ENCODE measurements at places on chromosomes 13 and 19.

DNA sequence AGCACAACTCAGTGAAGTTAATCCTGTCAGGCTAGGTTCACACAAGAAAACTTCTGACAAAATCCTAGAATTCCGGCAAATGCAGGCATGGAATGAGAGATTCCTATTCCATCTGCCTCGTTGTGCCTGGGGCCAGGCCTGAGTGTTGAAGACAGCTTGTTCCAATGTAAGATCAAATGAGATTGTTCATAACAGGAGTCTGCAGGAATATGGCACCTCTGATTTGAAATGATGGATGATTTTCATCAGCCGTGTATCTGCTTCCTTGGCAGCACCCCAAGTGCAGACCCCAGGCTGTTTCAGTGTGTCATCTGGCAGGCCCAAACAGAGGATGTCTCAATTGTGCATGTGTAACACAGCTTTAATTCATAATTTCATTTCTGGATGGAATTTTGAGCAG, 35.3 kb upstream of the SACS start:
- DNase-seq: no peak

GRCh38 chr13:74025369-74025768, 108.8 kb downstream of the KLF12 start:
- DNase-seq: no peak

DNA sequence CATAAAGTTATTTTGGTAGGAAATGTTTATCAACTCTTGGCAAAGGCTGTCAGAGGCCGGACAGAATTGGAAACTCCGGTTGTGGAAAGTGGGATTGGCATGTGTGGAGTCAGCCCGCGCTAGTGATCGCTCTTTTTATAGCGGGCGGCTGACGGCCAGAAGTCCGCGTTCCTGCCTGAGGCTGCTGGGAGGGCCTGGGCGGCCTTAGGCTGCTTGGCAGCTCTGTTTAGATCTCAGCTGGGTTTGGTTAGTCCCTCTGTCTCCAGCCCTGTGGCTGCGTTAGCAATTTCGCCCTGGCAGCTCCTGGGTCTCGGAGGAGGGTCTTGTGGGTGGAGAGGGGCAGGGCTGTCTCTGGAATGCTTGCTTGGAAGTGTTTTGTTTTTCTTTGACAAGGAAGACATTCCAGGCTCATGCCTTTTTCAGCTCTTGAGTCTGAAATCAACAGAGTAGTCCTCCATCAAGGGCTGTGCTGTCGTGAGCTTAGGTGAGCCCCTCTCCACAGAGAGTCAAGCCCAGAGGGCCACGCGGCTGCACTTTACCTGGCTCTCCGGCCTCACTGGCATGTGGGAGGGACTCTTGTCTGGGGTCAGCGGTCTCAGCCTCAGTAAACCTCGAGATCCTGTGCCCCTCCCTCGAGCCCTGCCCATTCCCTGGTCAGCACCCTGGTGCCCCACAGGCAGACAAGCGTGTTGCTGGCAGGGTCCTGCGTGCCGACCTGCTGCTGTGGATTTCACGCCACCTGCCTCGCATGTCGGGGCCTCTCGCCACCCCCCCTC, 22.5 kb downstream of the DOT1L start:
- no peak for DNase-seq

DNA sequence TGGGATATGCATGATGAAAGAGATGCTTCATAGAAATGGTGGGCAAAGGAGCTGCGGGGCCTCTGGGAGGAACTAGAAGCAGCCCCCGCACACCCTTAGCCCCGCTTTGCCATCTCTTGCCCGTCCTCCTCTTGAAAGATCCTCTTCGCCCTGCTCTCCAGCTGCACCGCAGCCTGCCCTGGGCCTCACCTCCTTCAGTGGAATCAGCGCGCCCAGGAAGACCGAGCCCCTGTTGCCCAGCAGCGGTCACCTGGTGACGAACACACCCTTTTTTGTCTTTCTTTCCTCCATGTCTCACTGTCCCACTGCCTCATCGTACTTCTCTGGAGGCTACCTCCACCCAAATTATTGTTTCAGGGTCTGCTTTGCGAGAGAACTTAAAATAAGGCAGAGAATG, 807.6 kb downstream of the UQCRFS1 start:
- DNase-seq: no peak

DNA sequence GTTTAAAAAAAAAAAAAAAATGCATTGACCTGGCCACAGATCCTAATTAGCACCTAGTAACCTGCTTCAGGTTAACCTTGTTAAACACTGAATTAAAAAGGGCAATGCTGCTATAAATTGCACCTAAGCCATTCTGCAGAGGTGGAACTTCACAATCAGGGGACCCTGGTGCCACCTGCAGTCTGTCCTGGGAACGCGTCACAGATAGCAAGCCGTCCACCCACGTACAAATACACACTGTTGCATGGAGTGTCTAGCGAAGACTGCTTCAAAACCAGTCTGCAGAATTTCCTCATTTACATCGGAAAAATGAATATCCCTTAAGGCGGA, 169.3 kb downstream of the COL4A1 start:
- DNase-seq: peak; percentile 54

DNA sequence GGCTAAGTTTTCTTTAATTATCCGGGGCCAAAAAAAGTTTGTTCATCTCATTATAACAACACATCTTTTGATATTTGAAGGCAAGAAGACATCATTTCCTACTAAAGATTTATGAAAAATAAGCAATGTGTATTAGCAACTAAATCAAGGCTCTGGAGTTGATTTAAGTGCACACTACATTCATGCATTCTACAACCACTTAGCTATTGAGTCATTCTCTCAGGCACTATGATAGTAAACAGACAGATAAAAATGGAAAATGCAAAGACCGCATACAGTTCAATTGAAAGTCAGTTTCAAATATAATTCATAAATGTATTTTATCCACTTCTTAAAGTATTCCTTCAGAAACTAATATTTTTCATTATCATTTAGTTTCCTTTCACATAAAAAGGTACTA, 1395.2 kb downstream of the PCDH9 start:
- DNase-seq: no peak

GRCh38 chr19:38389101-38389925, 816 bp downstream of the SPRED3 start:
- DNase-seq: no peak

DNA sequence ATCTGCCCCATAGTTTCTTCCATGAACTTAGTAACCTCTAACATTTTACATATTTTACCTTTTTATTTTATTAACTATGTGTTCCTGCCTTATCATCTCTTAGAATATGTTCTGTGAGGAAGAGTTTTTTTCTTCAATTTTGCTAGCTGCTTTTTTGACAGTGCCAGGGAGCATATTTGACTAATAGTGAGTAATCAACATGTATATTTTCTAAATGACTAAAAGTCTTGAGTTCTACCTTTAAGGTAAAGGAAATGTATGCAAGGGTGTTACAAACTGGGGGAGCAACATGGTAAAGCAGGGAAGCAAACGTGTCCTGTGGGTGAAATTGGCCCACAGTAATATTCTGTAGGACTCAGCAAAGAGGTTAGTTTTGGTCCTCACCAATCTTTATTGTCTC, 165.5 kb downstream of the NBEA start:
- no peak for DNase-seq

DNA sequence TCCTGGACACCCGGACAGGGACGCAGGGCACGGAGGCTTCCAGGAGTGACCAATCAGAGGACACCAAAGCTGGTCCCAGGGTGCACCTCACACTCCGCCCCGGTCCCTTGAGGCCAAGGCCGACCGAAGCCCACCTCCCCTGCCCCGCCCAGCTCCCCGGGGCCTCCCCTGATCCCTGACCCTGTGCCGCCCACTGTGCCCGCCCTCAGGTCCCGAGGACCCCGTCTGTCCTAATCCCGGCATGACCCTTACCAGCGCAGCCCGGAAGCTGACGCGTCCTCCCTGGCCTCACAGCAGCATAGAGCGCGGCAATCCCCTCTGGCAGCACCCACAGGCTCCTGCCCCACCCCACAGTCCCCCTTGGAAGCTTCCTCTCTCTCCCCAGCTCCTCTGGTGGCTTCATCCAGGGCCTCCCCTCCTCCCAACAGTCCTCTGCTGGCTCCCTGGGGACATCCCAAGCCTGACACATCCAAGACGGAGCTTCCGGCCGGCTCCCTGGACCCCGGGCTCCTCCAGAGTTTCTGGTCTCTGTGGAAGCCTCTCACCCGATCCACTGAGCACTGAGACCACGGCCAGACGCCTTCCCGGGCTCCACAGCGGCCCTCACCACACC, 7.4 kb upstream of the CDC34 start:
- no peak for DNase-seq

- DNase-seq: no peak
These were observed 88.2 kb upstream of the SLITRK6 start for GRCh38 chr13:85887406-85887805.

- no peak for DNase-seq
These were observed 18.2 kb upstream of the FFAR2 start for GRCh38 chr19:35429698-35430408.

GRCh38 chr13:24168392-24168750, 7.9 kb downstream of the SPATA13 start:
- peak; percentile 8 for DNase-seq

- no peak for DNase-seq
These were observed 1558.5 kb downstream of the UQCRFS1 start for GRCh38 chr19:27654266-27654990.

- peak; percentile 59 for DNase-seq
These were observed 207.4 kb upstream of the RFC3 start for GRCh38 chr13:33610438-33611120.

- DNase-seq: no peak
These were observed 1707.6 kb upstream of the SLC10A2 start for GRCh38 chr13:104773775-104774174.

DNA sequence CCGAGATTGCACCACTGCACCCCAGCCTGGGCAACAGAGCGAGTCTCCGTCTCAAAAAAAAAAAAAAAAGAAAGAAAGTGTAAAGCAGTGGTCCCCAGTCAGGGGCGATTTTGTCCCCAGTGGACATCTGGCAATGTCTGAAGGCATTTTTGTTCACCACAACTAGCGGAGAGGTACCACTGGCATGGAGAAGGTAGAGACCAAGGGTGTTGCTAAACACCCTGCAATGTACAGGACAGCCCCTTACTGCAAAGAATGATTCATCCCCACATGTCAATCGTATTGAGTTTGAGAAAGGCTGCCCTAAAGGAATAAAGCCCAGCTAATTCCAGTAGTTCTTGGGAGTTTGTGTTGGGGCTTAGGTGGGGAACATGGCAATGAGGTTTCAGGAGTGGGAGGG, 38.7 kb downstream of the CYP4F2 start:
- no peak for DNase-seq

DNA sequence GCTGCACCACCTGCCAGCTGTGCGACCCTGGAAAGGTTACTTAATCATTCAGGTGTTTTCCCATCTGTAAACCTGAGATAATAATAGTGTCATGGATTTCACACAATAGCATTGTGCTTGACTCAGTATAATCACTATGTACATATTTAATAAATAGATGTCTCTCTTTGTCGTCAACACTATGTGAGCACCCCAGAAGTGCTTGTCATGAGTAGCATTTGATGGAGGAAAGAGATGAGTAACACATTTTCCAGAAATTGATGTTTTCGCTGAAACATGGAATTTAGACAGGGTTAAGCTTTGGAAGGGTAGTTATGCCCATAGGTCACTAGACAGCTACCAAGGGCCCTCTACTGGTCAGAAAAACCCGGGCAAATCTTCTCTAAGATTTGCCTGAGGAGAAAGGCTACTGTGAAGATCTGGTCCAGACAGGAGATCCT, 9.5 kb upstream of the MBNL2 start:
- peak; percentile 33 for DNase-seq
